ENCODE measurements at places on chromosomes 5 and 9.

- peak; percentile 19 for DNase-seq
Observed at GRCh38 chr5:100667161-100667630, 132.0 kb downstream of the FAM174A start.

GRCh38 chr5:161460741-161461140 lies 85.8 kb downstream of the GABRB2 start:
- no peak for DNase-seq

DNA sequence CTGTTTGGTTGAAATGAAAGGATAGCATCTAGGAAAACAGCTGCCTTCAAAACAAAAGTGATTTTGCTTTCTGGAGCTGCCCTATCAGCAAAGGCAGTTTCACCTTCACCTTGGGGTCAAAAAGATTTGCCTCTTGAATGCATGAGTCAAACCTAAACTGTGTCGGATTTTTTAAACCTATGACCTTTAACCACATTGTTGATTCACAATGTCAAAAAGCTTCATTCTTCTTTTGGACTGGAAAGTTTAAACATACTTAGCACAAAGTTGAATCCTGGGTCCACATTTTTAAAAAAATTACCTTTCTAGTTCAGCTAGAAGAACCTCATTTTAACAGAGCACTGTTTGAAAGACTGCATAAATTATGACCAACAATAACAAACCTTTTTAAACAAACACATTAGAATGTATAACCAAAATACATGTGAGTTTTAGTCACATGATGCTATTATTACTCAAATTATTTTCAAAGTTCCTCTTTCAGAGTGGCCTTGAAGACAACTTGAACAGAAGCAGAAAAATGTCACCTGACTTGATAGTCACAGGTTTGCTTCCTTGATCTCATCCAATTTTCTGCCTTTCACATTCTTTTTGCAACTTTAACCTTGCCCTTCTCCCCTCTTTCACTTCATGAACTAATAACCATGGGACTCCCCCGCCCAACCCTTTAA lies 109.7 kb upstream of the LHFPL2 start:
- DNase-seq = peak; percentile 96

DNA sequence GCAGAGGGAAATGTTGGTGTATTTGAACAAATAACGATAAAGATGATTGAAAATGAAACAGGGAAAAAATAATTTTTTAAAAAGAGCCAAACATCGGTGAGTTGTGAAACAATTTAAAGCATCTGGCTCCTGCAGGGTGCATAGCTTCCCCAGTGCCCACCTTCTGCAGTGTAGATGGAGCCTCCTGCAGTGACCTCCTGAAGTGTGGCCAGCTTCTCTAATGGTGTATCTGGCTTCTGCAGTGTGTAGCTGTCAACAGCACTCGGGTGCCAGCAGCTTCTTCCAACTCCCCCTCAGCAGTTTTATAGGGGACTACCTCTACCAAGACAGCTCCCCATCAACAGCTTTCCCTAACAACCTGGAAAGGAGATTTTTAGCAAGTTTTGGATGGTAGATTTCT lies 279.4 kb upstream of the SEMA6A start:
- no peak for DNase-seq

DNA sequence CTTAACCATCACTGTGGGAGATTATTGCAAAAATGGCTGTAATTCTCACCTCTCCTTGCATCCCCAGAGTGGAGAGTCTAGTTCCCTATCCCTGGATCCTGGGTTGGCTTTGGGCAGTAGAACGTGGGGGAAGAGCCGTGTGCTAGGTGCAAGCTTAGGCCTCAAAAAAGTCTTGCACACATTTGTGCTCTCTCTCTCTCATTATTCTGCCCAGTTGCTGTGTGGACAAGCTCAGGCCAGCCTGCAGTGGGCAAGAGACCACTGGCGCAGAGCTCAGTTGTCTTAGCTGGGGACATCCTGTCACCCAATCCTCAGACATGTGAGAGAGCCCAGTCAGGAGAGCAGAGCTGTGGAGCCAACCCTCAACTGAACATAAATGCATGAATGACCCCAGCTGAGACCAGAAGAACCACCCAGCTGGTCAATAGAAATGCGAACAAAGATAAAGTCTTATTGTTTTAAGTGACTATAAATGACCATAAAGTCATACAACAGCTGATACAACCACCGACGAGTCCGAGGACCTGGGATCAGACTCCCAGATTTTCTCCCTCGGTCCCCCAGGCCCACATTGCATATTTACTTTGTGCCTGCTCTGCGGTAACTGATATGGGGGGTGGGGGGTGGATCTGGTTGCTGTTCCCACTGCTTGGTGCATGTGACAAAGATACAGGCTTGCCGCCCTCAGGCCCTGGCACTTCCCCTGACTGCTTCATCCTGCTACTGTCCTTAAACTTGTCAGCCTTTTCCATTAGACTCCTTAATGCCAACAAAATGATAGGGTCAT lies 166.4 kb upstream of the MVB12B start:
- DNase-seq = no peak

DNA sequence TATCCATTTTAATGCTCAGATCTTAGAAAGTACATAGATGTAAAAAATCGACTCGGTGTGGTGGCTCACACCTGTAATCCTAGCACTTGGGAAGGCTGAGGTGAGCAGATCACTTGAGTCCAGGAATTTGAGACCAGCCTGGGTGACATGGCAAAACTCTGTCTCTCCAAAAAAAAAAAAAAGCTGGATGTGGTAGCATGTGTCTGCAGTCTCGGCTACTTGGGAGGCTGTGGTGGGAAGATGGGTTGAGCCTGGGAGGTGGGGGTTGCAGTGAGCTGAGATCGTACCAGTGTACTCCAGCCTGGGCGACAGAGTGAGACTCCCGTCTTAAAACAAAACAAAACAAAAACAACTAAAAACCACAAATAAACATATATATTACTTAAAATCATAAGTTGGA lies 61.4 kb downstream of the RASA1 start:
- no peak for DNase-seq

DNA sequence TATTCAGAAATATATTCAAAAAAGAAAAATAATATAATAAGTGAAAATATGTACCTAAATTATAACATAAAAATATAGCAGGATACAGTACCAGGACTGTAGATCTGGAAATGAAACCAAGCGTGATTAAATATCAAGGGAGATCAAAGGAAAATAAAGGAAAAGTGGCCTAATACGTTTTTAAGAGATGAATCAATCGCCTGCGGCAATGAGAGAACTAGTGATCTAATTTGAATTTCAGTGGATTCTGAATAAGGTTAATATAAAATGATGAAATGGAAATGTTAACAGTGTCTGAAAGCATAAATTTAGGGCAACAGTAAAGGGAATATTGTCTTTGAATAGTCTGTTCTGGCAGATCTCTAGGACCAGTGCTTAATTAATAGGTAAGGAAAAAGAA lies 1761.9 kb upstream of the ACO1 start:
- DNase-seq = no peak

DNA sequence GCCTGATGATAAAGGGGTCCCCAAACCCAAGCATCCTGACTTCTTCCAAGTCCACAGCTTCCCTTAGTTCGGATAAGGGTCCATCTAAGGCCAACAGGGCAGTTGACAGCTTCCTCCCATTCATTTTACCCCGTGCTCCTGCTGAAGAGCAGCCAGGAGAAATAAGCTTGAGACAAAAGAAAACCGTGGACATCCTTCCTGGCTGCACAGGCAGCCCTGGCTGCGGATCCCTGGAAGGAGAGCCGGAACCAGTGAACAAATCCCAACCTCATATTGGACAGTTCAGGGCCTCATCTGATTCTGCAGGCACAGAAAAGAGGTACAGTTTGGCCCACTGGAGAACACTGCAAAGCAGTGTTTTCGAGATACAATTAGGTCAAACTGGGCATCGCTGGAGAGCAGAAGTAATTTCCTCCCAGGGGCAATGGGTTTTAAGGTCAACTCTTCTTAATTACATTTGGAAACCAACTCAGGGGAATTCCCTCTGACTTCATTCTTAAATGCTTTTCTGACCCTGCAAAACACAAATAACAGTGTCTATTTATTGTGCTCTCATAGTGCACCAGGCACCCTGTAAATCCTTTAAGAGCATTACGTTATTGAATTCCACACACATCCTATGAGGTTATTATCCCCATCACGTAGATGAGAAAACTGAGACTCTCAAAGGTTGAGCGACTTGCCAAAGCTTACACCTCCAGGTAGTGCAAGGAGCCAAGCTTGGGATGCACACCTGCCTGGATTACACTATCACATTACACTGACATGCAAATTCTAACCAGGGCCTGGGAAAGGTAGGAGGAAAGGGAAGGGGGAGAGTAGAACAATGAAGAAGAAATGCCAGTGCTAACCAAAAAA lies 21.2 kb downstream of the ADAM19 start:
- no peak for DNase-seq

DNA sequence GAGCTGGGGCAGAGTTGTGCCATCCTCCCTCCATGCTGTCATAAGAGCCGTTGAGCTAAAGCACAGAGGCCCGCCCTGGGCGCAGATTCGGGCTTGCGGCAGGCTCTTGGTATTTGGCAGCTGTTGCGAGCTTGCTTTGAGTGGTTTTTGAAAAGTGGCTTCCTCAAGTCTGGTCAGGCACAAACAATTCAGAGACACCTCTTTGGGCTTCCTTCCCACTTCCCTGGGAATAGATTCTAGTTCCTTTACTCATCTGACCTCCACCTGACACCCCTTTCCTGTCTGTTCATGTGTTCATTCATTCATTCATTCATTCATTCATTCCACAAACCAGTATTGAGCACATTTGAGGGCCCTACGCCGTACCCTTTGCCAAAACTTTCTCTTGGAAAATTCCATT lies 27.4 kb downstream of the NCS1 start:
- DNase-seq = no peak

- no peak for DNase-seq
Observed at GRCh38 chr5:124906339-124907097, 160.1 kb upstream of the ZNF608 start.

DNA sequence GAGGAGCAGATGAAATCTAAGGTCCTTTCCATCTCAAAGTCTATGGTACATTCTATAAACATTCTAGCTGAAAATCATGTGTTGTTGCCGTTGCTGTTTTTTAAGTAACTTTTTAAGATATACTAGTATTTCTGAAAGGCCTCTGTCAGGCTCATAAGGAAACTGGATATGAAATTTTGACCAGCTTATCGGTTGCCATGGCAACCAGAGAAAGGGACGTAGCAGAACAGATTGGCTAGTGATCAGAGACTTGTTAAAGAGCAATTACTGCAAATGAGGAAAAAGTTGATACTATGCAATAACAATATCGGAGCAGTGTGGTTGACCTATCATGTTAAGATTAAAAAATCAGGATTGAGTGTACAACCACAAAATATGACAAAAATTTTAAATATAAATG lies 57.0 kb upstream of the RNF180 start:
- DNase-seq = no peak

DNA sequence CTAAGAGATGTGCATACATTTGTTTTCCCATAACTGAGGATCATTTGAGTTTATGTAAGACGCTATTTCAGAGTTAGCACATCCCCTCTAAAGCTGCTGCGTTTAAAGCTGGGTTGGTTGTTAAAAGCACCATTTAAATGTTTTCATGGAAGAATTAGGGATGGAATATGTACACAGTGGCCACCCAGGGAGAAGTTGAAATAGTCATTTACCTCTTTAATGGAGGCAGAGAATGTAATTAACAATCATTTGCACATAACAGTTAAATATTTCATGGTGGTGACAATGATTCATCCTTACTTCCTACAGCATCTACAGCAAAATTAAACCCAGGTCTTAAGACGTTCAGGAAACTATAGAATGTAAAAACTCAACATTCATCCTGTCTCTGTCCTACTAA lies 100.3 kb downstream of the KIF4B start:
- DNase-seq = no peak

- no peak for DNase-seq
Observed at GRCh38 chr9:121474231-121474947, 25.3 kb downstream of the GGTA1 start.

GRCh38 chr5:43041669-43042175 lies 1.6 kb upstream of the ANXA2R start:
- no peak for DNase-seq

DNA sequence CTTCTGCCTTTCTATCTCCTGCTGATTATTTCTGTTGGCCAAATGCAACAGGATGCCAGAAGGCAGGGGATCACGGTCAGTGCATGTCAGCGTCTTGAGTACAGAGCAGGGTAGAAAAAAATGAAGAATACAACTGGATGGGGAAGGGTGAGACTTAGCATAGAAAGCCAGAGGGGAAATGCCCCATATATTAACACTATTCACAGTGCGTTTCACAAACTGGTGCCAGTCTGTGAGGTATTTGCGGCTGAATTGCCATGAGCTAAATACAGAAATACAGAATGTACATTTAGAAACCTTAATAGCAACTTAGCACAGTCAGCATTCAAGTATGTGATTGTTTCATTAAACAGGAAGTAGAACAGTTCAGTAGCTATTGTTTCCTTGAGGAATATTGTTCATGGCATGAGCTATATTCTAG lies 31.0 kb upstream of the SLC1A3 start:
- DNase-seq = no peak
